ENCODE measurements at places on chromosomes 1 and 21.

DNA sequence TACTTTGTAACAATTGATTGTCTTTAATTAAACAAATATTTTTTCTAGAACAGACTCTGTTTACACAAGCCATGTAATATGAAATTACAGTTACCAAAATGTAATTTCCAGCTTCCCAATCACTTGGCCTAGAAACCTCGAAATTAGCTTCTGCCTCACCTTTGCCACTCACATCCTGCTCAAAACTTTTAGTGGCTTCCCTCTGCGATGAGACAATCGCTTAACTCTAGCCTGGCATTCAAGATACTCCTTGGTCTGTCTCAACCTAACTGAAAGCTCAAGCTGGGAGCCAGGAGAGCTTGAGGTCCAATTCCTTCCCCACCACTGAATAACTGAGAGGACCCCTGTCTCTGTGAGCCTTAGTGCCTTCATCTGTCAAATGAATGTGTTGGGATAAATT is 42.8 kb downstream of the GFI1 start:
- DNase-seq = no peak

DNA sequence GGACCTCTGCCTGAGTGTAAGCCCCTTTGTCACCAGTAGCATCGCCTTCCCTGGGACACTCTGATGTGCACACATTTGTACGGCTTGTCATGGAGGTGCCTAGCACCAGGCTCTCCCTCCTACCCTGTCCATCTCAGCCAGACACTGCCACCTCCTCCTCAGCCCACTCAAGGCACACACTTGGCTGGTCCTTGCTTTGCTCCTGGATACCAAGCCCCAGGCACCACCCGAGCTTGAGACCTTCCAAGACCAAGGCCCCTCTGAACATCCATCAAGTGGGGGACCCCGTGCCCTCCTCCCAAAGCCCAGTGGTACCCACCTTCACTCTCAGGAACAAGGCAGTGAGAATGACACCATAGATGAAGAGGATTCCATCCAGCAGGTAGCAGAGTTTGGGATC is 78.0 kb downstream of the CD247 start:
- no peak for DNase-seq

- no peak for DNase-seq
These were observed 5.0 kb downstream of the CTBS start for GRCh38 chr1:84569216-84569615.

DNA sequence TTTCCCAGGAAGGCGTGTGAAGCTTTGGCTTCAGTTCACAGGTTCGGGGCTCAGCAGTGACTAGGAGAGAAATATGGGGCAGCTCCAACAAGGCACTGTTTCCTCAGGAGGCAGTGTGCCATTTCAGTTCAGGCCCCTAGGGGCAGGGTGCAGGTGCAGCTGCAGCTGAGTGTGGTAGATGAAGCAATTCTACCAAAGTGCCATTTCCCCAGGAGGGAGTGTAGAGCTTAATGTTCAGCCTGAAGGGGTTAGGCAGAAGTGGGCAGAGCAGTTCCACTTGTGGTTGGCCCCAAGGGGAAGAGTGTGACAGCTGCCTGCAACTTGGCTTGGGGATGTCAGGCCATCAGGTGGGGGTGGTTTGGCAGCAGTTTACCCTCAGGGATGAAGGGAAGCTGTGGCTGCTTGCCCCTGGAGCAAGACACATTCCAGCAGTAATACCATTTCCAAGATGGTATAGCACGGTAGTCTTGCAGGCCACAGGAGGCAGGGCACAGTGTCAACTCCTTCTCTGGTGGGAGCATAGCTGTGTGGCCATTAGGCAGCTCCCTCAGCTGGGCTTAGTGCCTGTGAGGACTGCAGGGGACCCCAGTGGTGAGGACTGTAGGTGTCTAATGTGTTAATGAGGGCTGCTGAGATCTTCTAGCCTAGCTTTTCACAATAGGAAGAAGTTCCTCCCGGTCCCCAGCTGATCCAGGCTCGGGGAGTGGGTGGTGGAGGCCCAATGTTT is 34.7 kb downstream of the RGSL1 start:
- peak; percentile 54 for DNase-seq

DNA sequence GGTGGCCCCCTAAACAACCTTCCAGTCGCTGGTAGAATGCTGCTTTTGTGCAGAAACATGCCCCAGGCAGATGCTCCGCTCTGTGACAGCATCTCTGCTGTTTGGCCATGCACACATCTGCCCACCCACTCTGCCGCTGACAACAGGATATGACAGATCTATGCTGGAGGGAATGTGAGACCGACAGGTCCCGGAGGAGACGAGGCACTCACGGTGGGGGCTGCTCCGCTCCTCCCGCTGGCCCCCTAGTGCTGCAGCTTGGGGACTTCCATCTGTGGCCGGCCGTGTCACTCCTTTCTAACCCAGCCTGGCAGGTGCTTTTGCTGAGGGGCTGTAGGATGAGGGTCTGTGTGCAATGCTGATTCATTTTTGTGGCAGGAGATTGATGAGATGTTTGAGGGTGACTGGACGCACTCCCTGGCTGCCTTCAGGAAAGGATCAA is 49.1 kb upstream of the DMRTB1 start:
- DNase-seq = no peak

DNA sequence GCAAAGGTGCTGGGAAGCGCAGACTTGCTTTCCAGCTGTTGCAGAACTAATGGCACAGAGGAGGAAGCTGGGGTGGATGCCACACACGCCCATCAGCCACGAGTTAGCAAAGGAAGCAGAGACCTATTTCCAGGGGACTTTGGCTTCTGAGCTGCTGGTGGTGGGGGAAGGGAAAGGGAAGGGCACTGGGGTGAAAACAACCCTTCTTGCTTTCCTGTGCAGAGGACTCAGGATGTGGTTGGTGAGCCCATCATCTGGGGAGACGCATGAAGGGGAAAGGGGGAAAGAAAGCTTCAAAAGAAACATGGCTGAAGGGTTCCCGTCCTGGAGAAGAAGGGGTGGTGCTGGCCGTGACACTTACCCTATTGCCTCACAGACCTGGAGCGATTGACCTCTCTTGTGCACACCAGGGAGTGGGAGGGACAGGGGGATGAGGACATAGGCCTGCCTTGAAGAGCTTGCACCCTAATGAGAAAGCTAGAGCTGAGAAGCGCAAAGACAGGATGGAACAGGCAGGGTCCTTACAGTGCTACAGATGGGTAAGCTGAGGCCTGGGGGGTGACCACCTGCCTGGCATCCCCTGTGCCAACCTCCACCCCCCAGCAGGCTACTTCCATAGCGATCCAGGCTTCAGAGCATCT is 140.8 kb upstream of the RAB4A start:
- no peak for DNase-seq

- DNase-seq = no peak
These were observed 23.6 kb downstream of the LAMC2 start for GRCh38 chr1:183209533-183210158.

DNA sequence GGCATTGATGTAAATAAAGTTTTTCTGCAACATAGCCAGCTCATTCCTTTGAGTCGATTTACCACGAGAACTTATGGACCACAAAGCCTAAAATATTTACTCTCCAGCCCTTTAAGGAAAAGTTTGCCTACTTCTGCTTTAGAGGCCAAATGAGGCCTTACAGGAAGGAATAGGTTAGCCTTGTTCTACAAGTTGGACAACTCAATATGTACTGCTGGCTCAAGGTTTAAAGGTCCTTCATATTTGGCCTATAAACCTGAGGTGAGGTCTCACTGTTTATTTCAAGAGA is 144.5 kb upstream of the DNAH14 start:
- DNase-seq = no peak

DNA sequence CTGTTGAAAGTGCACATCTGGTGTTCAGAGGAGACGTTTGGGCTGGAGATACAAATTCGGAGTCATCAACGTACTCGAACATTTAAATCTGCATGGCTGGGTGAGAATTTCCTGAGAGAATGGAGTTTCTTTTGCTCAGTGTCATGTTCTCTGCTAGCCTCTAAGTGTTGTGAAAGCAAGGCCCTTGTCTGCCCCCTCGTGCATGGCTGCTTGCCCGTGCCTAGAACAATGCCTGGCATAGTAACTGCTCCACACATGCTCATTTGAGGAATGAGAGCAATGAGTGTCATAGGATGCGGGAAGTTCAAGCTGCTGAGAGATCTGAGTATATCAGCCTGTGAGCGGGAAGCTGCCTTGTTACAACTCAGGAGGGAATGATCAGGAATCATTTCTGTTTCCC is 171.1 kb upstream of the CSF3R start:
- DNase-seq = no peak

DNA sequence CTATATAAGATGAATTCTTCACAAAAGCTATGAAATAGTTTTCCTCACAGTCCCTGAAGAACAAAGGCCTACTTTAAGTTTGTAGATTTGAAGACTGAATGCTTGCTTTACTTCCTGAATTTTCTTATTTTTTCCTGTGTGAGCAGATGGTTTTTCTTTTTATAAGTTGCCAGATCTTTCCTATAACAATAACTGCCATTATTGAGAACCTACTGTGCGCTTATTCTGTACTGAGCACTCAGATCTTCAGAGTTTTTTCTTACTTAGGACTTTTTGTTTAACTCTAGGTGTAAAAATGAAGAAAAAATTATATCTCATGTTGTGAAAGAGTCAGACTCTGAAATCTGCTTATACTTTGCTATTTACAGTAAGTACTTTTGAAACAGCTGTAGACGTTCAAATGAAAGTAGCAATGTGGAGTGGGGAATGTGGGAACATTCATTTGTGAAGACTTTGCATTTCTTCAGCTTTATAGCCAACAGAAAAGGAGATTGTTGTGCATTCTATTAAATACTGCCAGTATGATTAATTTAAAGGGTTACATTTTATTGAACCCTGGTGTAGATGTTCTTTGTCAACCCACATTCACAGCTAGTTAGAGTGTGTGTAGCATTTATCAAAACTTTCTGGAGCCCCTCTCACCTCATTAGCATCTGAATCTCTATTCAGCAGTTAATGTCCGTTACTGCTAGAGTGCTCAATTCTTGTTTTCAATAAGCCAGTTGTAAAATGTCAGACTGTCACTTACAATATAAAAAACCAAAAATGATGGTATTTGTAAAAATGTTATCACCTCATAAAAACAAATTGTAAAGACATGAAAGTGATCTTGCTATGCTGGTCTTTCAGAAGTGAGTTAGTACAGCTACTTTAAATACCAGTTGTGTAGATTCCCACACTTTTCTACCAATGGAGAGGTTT is 29.0 kb downstream of the NFIA start:
- no peak for DNase-seq

- no peak for DNase-seq
These were observed 16.2 kb upstream of the GPR157 start for GRCh38 chr1:9145021-9145668.

- no peak for DNase-seq
These were observed 115.7 kb downstream of the CENPF start for GRCh38 chr1:214718724-214719123.

GRCh38 chr1:7295946-7296345 is 475.1 kb upstream of the VAMP3 start:
- DNase-seq = no peak
